Stimulated activated CD8-positive, alpha-beta memory T cell treated with anti-CD3 and anti-CD28 coated beads, Interleukin-4, amount 100 ng/mL, for 1 hour (primary cell): ENCODE measurements at places on chromosomes 2 and 18.

GRCh38 chr18:49169037-49169521 lies 218.3 kb upstream of the SMAD7 start:
- no peak for DNase-seq

- no peak for DNase-seq
Observed at GRCh38 chr18:1244397-1245122, 339.9 kb downstream of the ADCYAP1 start.

GRCh38 chr2:215880970-215881369 lies 132.4 kb downstream of the MREG start:
- no peak for DNase-seq

GRCh38 chr2:152445791-152446201 lies 110.8 kb downstream of the FMNL2 start:
- DNase-seq: no peak

GRCh38 chr2:1647417-1648240 lies 96.7 kb downstream of the PXDN start:
- no peak for DNase-seq

DNA sequence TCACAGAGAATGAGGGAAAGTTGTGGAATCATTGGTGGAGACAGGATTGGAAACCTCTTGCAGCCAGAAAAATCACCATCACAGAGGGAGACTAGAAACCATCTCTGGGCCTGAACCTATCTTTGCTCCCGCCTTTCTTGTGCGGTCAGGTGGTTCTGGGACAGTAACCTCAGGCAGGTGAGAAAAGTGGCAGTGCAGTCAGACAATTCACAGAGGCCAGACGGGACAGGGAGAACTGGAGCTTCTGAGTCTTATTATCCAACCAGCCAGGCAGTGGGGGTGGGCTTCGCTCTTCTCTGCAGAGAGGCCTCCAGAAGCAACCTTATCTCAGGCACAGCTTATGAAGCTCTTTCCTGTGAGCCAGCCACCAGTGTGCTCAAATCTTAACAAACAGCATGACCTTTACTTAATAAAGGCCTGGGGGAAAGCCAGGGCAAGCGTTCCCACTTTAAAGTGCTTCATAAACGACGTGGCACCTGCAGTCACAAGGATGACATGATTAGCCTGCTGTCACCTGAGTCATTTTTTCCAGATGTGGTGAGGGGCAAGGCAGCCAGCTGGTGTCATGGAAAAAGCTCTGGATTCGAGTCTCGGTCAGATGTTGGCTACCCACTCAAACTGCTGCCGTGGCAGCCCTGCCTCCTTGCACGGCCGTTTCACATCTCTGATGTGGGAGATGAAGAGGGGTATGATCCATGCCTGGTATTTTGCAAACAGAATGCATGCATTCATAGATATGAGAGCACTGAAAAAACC lies 109.7 kb downstream of the B3GNT2 start:
- DNase-seq: no peak

DNA sequence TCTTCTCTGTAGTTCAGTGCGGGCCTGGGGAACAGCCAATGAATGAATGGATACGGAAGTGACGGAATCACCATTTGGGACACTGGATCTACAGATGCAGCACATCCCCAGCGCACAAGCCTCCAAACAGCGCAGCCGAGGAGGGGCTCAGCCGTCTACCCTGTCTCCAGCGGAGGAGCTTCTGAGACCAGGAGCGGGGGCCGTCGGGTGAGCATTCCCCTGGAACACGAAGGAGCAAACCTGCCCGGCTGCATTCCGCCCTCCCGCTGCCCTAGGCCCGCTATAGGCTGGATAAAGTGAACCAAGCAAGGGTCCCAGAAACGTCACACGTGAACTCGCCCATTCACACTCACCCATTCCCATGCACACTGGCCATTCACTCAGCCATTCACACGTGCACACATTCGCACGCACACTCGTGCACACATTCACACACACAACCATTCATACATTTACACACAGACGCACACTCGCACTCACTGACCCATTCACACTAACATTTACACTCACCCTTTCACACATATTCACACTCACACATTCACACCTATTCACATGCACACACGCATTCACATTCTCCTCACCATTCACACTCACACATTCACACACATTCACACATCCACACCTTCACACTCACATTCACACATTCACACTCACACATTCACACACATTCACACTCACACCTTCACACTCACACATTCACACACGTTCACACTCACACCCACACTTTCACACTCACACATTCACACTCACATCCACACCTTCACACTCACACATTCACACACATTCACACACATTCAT lies 63.4 kb downstream of the BIN1 start:
- no peak for DNase-seq

DNA sequence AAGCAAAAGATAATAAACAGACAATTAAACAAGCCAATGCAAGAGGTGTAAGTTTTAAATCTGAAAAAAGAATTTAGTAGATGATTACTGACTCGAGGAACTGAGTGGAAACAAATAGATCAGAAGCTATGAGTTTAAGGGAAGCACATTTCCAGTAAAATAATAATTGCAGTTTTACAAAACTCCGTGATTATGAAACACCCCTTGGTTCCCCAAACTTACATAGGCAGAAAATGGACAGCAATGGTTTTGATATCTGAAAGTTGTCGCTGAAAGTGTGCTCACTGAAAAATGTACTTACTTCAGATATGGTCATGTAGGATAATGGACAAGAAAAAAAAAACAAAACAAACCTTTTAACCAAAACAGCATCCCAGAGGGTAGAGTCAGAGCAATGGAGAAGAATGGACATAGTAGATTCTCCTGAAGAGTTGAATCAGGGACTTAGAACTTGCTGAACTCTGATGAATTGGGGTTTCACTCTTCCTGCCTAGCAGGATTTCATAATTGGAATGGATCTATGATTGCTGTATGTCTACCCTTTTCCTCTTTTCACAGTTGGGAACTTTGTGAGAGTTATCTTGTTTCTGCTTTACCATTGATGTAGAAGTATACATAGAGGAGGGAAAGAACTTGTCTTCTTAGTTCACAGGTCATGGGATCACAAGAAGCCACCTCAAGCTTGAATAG lies 305.6 kb upstream of the ZEB2 start:
- no peak for DNase-seq

DNA sequence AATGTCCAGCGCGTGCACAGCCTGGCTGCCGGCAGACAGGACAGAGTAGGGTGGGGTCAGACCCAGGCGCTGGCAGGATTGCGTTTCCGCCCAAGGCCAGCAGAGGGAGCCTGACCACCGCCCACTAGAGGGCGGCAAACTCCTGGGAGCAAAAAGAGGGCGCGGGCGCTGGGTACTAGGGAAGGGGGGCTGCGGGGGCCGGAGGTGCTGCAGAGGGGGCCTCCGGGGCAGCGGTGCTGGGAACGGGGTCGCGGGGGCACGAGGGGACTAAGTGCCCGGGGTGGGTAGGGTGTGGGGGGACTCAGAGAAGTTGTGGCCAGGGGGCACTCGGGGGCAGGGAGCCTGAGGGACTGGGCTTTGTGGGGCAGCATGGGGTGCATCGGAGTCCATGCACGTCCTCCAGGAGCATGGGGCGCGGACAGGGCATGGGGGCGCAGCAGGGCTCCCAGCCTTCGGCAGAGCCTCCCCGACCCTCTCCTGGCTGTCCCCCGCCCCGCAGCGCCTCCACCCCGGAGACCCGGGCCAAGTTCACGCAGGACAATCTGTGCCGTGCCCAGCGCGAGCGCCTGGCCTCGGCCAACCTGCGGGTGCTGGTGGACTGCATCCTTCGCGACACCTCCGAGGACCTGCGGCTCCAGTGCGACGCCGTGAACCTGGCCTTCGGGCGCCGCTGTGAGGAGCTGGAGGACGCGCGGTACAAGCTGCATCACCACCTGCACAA lies 3.2 kb downstream of the TEKT4 start:
- DNase-seq: no peak

DNA sequence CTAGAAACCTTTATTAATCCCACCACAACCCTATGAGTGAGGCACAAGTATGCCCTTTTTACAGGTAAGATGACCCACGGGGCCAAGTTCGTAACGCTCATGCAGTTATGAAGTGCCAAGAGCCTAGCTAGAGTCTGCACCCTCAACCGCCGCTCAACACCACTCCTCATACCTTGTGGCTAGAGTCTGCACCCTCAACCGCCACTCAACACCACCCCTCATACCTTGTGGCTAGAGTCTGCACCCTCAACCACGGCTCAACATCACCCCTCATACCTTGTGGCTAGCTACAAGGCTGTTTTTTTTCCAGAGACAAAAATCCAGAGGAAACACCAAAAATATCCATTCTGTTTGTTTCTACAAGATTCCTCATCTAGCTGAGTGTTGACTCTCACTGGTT lies 4.6 kb downstream of the TXNL4A start:
- DNase-seq: no peak
